ENCODE measurements at places on chromosomes 4 and X. TPM values are rescaled to one million over a fixed set of nuclear protein-coding genes. Genes with fewer than 3 reads are reported as not detected.

The RTL9 gene
- total RNA-seq, result 1.8 TPM

The PIM2 gene
- 16.5 TPM for total RNA-seq

The GRID2 gene
- 2.1 TPM for total RNA-seq

The ARMCX1 gene
- total RNA-seq, result 50.5 TPM

The XPNPEP2 gene
- total RNA-seq, result not detected

The ANKRD50 gene
- total RNA-seq, result 58.9 TPM

The NUP62CL gene
- total RNA-seq, result 1.6 TPM

The RENBP gene
- 16.1 TPM for total RNA-seq

The NDNF gene
- total RNA-seq, result 1.3 TPM

The PSAPL1 gene
- total RNA-seq, result not detected

The UBE2K gene
- 96.7 TPM for total RNA-seq

The KLHL4 gene
- total RNA-seq, result 39.9 TPM

GRCh38 chrX:42242004-42242403 is 318.6 kb upstream of the CASK start:
- DNase-seq, result no peak

DNA sequence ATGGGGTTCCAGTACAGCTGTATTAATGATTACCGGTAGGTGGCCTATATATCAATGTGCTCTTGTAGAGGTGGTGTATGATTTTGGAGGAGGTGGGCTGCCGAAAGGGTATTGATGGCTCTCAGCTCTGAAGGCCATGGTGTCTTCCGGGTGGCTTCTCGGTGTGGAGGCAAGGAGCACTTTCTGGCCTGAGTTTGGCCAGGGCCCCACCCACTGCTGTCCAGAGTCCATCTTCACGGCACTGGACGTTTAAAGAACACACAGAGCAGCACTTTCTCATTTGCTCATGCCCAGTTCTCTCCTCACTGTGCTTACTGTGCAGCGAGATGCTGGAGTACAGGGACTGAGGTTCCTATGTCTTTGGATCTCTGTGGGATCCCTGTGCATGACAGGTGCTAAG is 16.1 kb downstream of the BST1 start:
- DNase-seq, result no peak

DNA sequence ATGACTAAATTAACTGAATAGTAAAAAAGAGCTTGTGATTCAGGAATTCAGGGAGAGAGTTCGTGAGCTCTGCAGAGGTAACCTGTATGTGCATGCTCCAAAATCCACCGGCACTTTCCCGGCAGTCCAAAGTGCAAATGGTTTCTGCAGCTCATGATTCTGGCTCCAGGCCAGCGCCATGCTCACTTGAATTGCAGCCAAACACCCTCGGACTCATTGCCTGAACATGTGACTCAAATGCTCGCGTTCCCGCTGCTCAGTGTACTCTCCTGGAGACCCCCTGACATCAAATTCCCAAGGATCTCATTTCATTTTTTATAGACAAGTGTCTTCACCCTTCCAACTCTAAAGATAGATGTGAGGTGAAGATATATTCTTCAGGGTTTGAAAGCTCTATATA is 44.1 kb upstream of the SH3RF1 start:
- DNase-seq, result no peak

DNA sequence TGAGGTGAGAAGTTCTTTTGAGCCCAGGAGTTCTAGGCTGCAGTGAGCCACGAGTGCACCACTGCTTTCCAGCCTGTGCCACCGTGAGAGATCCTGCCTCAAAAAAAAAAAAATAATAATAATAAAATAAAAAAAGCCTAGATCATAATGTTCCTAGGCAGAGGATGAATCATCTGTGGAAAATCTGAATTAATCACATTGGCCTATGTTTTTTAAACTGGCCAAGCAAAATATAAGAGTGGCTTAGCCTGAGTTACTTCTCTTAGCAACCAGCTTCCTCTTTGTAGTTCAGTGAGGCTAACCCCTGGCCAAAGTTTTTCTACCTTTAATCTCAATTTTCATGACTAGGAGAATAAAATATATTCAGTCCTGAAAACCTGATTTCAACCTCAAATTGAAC is 614.6 kb downstream of the PPP4R3C start:
- no peak for DNase-seq

DNA sequence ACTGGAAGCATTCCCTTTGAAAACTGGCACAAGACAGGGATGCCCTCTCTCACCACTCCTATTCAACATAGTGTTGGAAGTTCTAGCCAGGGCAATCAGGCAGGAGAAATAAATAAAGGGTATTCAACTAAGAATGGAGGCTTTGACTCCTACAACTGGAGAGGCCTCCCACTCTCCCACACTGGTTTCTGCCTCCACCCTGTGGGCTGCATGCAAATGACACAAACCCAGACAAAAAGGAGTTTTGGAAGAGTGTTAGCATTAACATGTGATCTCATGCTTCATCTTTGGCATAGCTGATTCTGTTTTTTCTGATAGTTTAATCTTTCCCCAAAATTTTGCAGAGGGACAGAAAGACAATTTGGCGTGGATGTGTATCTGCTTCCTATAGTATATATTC is 80.8 kb upstream of the IQCM start:
- peak; percentile 31 for DNase-seq

- no peak for DNase-seq
These were observed 719.5 kb upstream of the SLIT2 start for GRCh38 chr4:19531906-19532848.

- DNase-seq, result no peak
These were observed 211.5 kb downstream of the CHRDL1 start for GRCh38 chrX:110584083-110584482.

DNA sequence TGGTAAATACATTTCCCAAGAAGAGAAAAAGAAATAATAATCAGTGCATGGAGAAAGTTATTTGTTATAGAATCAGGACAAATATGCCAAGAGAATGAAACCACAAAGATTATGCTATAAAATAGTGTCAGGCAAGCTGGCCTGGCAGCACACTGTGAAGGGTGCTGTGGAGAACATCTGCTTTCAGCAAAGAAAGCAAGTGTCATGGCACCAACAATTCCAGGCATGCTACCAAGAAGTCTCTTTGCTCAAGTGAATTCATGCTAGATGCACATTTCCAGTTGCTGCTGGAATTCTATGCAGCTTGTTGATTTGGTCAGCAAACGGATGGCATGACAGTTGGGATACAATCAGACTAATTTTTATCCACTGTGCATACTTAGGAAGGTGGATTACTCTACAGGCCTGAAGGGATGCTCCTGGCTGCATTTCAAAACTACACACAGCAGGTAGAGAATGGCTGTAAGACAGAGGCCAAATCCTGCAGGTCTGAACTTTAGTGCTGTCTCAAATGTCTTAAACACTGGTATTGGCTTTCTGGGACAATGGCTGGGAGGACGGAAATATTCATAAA is 154.6 kb upstream of the FAT1 start:
- no peak for DNase-seq

GRCh38 chrX:31550158-31550557 is 478.3 kb upstream of the FTHL17 start:
- no peak for DNase-seq

- DNase-seq, result peak; percentile 23
These were observed 671 bp upstream of the EIF4E start for GRCh38 chr4:98929341-98930267.

GRCh38 chrX:150775569-150776350 is 82.6 kb downstream of the MTMR1 start:
- no peak for DNase-seq

GRCh38 chrX:136899221-136899620 is 18.7 kb upstream of the RBMX start:
- DNase-seq, result no peak

- no peak for DNase-seq
These were observed 633 bp upstream of the TRIML2 start for GRCh38 chr4:188110036-188110435.

DNA sequence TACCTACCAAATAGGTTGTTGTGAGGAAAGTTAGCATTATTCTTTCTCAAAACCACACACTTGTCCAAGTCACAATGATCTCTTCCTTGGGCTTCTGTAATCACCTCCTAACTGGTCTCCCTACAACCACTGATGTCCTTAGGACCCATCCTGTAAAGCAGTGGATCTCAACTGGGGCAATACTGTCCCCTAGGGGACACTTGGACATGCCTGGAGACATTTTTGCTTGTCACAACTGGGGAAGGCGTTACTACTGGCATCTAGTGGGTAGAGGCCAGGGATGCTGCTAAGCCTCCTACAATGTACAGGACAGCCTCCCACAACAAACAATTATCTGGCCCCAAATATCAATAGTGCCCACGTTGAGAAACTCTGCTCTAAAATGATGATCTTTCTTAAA is 118.7 kb upstream of the AP1S2 start:
- no peak for DNase-seq

- no peak for DNase-seq
These were observed 69.4 kb downstream of the HCCS start for GRCh38 chrX:11180571-11180970.

DNA sequence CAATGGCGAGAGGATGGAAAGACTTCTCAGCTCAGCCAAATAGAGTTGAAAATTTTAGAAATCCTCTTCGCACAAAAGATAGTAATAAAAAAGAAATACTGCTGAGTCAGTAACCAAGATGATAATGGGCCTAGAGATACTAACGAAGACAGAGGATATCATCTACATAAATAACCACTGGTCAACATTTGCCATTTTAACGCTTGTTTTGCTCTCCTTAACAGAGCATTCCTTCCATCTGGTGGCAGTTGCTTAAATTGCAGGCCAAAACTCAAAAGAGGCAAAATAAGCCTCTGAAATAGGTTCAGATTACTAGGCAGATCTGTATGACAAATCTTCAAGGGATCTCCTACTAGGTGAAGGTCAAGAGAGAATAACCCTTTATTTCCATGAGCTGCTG is 51.7 kb upstream of the MCF2 start:
- no peak for DNase-seq

DNA sequence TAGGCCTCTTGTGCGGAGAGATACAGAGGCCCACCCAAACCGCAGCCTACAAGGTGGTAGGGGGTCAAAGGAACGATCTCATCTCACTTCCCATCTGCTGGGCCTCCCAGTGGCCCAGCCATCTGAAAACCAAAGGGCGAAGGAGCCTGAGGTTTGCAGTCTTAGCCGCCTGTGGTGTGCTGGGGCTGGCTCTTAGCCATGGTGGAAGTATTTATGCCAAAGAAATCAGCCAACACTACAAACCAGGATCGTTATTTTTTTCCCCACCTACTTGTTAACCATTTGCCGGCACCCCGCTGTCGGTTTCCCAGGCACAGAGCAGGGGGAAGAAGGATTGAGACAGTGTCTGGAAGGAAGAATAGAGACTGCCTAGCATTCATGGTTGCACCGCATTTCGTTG is 30.9 kb upstream of the CDKL5 start:
- DNase-seq, result no peak

- DNase-seq, result no peak
These were observed 370.4 kb downstream of the INPP4B start for GRCh38 chr4:142475663-142476062.

- DNase-seq, result no peak
These were observed 34.1 kb downstream of the MOB1B start for GRCh38 chr4:70936200-70936787.

GRCh38 chr4:155114790-155115189 is 93.6 kb upstream of the NPY2R start:
- no peak for DNase-seq

GRCh38 chr4:42396752-42397634 is at the start of gene SHISA3:
SHISA3 (plus strand) TSS chr4:42397488; CDS start chr4:42398057, 569 bp downstream.
- peak; percentile 49 for DNase-seq

DNA sequence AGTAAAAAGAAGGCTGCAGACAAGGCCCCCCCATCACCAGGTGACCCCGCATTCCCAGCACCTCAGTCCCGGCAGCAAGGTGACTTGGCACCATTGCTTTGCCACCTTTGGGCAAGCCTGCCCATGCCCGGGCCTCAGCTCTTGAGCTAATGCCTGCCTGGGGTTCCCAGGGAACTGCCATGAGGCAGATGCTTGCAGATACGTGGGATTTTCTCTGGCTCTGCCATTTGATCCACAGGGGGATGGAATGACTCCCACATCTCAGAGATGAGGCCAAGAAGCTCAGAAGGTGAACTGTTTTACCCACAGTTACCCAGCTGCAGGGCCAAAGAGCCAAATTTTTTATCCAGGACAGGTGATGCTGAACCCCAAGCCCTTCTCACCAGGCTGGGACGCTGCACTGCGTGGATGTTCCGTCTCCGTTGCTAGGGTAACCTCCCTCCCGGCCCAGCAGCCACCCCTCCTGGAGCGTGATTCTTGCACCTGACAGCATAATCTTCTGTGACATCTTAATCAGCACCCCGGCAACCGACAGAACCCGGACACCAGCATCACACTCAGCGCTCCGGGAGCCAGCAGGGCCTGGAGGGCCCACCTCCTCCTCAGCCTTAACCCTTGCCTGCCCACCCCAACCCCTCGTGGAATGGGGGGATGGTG is 15.7 kb upstream of the MSX1 start:
- DNase-seq, result no peak

GRCh38 chr4:76963131-76963750 is 13.7 kb downstream of the SEPTIN11 start:
- DNase-seq, result no peak

- no peak for DNase-seq
These were observed 19.0 kb downstream of the DGKQ start for GRCh38 chr4:954211-955020.

GRCh38 chrX:13304052-13304451 is 15.8 kb downstream of the ATXN3L start:
- DNase-seq, result no peak

DNA sequence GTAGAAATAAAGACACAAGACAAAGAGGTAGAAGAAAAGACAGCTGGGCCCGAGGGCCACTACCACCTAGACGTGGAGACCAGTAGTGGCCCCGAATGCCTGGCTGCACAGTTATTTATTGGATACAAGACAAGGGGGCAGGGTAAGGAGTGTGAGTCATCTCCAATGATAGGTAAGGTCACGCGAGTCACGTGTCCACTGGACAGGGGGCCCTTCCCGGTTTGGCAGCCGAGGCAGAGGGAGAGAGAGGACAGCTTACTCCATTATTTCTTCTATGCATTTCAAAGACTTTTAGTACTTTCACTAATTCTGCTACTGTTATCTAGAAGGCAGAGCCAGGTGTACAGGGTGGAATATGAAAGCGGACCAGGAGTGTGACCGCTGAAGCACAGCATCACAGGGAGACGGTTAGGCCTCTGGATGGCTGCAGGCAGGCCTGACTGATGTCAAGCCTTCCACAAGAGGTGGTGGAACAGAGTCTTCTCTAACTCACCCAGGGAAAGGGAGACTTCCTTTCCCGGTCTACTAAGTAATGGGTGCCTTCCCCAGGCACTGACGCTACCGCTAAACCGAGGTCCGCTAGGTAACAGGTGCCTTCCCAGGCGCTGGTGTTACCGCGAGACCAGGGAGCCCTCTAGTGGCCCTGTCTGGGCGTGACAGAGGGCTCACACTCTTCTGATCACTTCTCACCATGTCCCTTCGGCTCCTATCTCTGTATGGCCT is 44.9 kb downstream of the ZBTB49 start:
- peak; percentile 74 for DNase-seq

DNA sequence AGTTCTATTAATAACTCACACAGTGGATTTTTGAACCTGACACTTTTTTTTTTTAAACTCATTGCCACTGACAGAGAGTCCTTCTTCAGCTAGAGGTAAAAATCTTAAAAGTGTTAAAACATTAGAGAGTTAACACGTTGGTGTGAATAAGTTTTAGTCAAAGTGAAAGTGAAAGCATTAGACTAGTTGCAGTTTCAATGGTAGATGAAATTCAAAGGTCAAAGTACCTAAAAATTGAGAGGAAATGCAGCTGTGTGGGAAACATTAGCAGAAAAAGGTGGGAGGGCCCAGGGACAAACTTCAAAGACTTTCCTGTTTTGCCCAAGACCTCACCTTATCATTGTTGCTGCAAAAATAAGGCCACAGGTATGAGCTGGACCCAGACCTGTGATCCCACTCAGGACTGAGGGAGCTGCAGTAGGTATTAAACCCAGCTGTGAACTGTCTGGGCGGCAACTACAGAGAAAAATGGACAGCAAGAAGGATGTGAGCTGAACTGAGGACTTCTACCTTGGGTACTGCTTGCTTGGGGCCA is 17.6 kb upstream of the GABRA4 start:
- no peak for DNase-seq

Measured in glutamatergic neuron (in vitro differentiated cells).